MM.1S (cell line): ENCODE measurements at places on chromosomes 7 and 10.

GRCh38 chr7:94003446-94004023 is 620 bp downstream of the BET1 start:
- H3K36me3 ChIP-seq: no peaks in the 10 kb centered on the region
- H3K27me3 ChIP-seq: peaks cover 7% of the 10 kb centered on the region; the same call in 1 of the 2 replicates
- peaks cover 10% of the 10 kb centered on the region; the same call in 1 of the 2 replicates for H3K4me1 ChIP-seq
- H3K4me3 ChIP-seq: peak overlapping the region; percentile 94
- no peak for DNase-seq
- peak overlapping the region; percentile 55; the same call in 1 of the 2 replicates for H3K27ac ChIP-seq

DNA sequence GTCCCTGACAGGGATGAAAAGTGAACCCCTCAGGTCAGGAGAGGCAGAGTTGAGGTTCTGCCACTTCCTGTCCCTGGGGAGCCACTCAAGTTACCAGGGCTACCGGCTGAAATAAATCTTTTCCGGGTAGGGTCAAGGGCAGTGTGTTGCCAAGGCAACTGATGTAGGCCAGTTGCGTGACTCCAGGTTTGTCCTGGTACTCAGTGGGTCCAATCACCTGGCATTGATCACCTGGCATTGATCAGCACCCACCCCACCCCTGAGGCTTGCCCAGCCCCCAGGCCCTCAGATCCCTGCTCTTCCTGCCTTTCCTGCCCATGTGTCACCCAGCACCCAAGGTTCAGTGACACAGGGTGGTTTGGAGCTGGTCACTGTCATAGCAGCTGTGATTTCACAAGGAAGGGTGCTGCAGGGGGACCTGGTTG is 5.9 kb downstream of the SAP25 start:
- no peak for DNase-seq
- no peaks in the 10 kb centered on the region for H3K4me1 ChIP-seq
- H3K27ac ChIP-seq: no peak overlapping the region
- peaks cover 11% of the 10 kb centered on the region for H3K27me3 ChIP-seq
- H3K36me3 ChIP-seq: no peaks in the 10 kb centered on the region
- H3K4me3 ChIP-seq: no peak overlapping the region

GRCh38 chr7:144579687-144580086 is 176.2 kb upstream of the NOBOX start:
- no peak overlapping the region for H3K4me3 ChIP-seq
- no peaks in the 10 kb centered on the region for H3K36me3 ChIP-seq
- DNase-seq: no peak
- no peaks in the 10 kb centered on the region for H3K4me1 ChIP-seq
- no peaks in the 10 kb centered on the region for H3K27me3 ChIP-seq

- H3K36me3 ChIP-seq: no peaks in the 10 kb centered on the region
- H3K4me3 ChIP-seq: no peak overlapping the region
- H3K27ac ChIP-seq: no peak overlapping the region
Measured at GRCh38 chr7:45196374-45196773, 38.8 kb downstream of the RAMP3 start.

DNA sequence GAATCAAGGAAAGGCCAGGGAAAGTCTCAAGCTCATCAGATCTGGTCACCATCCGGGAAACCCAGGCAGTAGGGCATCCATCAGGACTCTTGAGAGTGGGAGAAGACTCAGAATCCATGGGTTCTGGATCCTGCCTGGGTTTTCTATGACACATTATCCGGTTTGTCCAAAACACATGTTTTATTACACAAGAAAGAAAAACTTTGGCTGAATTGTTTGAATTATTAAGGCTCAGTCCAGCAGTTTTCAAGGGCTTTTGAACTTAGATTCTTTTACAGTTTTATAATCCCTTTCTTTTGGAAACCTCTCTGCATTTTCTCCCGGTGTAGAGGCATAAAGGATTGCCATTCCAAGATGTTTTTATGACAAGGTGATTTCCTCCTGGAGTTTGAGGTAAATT is 528.5 kb upstream of the MGMT start:
- H3K4me3 ChIP-seq: no peak overlapping the region
- no peaks in the 10 kb centered on the region for H3K36me3 ChIP-seq
- peaks cover 6% of the 10 kb centered on the region for H3K27me3 ChIP-seq
- DNase-seq: no peak
- H3K27ac ChIP-seq: no peak overlapping the region

GRCh38 chr10:23081221-23081750 is 14.1 kb upstream of the MSRB2 start:
- H3K27me3 ChIP-seq: no peaks in the 10 kb centered on the region
- DNase-seq: no peak
- H3K27ac ChIP-seq: no peak overlapping the region
- H3K4me1 ChIP-seq: 0 out of 2 replicates have a peak, but pooled peaks cover 20% of the 10 kb centered on the region

DNA sequence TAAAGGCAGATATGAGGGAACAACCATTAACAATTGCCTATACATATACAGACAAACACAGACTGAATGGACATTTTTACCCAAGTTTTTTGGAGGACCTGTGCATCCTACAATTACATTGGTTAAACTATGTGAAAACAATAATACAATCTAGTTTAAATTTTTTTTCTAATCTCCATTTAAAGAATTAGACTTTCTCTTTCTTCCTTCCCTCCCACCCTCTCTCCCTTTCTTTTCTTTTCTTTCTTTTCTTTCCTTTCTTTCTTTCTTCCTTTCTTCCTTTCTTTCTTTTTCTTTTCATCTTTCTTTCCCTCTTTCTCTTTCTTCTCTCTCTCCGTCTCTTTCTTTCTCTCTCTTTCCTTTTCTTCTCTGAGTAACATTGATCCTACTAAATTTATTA is 183.7 kb downstream of the HDAC9 start:
- H3K36me3 ChIP-seq: no peaks in the 10 kb centered on the region
- no peaks in the 10 kb centered on the region for H3K4me1 ChIP-seq
- H3K4me3 ChIP-seq: no peak overlapping the region
- H3K27ac ChIP-seq: no peak overlapping the region
- no peaks in the 10 kb centered on the region for H3K27me3 ChIP-seq
- DNase-seq: no peak

DNA sequence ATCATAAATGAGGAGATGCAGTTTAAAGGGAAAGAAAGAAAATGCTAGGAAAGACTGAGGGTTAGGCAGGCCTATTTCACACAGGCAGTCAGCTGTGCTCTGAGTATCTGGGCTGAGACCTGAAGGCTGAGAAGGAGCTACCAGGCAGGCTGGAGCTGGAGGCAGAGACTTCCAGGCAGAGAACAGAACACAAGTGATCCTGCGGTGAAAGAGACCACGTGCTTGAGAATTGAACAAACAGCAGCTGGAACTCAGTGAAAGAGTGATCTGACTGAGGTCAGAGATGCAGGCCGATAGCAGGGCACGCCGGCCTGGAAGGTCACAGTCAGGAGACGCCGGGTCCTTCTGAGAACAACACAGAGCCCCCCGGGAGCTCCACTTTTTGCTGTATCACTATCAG is 147.8 kb downstream of the ADAM12 start:
- H3K27ac ChIP-seq: no peak overlapping the region
- no peaks in the 10 kb centered on the region for H3K27me3 ChIP-seq
